ENCODE measurements at places on chromosomes 4 and X.

DNA sequence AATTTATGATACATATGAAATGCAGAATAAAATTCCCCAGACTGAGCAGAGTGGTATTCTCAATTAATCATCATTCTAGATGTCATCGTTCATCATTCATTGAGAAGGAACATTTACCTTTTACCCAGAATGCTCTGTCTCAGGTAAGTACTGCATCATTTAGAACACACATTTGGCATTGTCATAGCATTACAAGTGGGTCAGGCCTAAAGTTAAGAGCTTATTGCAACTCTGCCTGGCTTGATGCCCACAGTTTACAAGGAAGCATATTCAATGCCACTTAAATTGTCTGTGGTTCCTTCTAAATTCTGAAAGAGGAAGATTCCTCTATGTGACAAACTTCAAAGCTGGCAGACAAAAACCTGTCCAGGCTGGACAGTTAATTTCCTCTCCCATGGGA lies 87.3 kb downstream of the CAMK2D start:
- no peaks in the 10 kb centered on the region for H3K4me1 ChIP-seq
- H3K36me3 ChIP-seq, result no peaks in the 10 kb centered on the region
- no peaks in the 10 kb centered on the region for H3K27me3 ChIP-seq
- no peak overlapping the region for H3K27ac ChIP-seq
- no peak overlapping the region for H3K4me3 ChIP-seq

DNA sequence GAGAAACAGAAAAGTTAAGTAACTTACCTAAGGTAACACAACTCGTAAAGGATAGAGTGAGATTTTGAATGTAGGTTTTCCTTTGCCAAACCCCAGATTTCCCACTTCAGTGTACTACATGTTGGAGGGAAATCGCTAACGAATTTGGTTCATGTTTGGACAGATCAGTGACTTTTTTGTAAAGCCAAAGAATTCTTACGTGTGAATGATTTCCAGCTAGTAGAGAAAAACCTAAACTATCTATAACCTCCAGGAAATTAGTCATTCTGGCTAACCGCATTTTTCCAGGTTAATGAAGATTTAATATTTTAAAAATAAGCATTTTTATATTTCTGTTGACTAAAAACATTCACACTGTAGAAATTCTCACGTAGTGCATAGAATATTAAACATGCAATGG lies 7.2 kb downstream of the TENM3 start:
- no peaks in the 10 kb centered on the region for H3K27me3 ChIP-seq
- no peaks in the 10 kb centered on the region for H3K4me1 ChIP-seq
- H3K36me3 ChIP-seq, result no peaks in the 10 kb centered on the region
- no peak for DNase-seq
- no peak overlapping the region for H3K4me3 ChIP-seq
- H3K27ac ChIP-seq, result no peak overlapping the region

DNA sequence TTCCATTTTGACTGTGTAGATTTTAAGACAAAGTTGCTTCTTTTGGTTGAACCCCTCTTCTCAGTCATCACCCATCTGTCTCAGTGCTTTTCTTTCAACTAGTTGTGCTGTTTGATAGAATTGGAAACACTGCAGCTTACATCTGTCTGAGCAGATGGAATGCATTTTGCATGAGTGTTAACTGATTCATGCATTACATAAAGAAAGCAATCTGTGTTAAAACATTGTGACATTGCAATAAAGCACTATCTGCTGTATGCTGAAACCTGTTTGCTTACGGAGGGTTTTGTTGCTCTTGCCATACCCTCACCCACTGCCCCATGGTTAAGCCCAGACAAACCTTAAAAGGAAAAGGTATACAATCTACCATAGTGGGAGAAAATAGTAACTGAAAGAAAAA lies 47.4 kb downstream of the NRK start:
- no peak overlapping the region for H3K4me3 ChIP-seq
- H3K4me1 ChIP-seq, result peaks cover 8% of the 10 kb centered on the region
- peak overlapping the region; percentile 78 for H3K27ac ChIP-seq
- H3K27me3 ChIP-seq, result no peaks in the 10 kb centered on the region
- H3K36me3 ChIP-seq, result no peaks in the 10 kb centered on the region

DNA sequence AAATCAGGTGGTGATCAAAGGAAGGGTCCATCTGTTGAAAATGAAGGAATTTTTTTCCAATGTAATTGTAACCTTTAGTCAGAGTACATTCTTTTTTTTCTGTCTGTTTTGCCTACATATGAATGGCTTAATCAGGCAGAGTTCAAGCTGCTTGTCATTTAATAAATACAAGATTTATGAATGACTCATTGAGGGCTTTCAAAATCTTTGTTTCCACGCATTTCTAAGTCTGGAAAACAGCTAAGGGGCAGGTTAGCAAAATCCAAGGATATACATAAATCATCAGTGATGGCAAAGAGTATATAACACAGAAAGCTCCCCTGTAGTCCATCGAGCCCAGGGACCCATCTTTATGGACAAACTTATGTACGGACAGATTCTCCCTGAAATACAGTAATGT lies 1.8 kb downstream of the CA5B start:
- DNase-seq, result no peak
- no peaks in the 10 kb centered on the region for H3K36me3 ChIP-seq
- H3K27ac ChIP-seq, result no peak overlapping the region
- no peak overlapping the region for H3K4me3 ChIP-seq
- no peaks in the 10 kb centered on the region for H3K4me1 ChIP-seq
- no peaks in the 10 kb centered on the region for H3K27me3 ChIP-seq
